Stimulated activated CD8-positive, alpha-beta memory T cell treated with anti-CD3 and anti-CD28 coated beads, Interleukin-15, amount 100 ng/mL, for 4 hours (primary cell): ENCODE measurements at places on chromosomes 7 and 10.

GRCh38 chr10:114024876-114025610 lies 18.6 kb upstream of the ADRB1 start:
- no peak for DNase-seq

- no peak for DNase-seq
Measured at GRCh38 chr7:154451480-154452457, 399.6 kb downstream of the DPP6 start.

DNA sequence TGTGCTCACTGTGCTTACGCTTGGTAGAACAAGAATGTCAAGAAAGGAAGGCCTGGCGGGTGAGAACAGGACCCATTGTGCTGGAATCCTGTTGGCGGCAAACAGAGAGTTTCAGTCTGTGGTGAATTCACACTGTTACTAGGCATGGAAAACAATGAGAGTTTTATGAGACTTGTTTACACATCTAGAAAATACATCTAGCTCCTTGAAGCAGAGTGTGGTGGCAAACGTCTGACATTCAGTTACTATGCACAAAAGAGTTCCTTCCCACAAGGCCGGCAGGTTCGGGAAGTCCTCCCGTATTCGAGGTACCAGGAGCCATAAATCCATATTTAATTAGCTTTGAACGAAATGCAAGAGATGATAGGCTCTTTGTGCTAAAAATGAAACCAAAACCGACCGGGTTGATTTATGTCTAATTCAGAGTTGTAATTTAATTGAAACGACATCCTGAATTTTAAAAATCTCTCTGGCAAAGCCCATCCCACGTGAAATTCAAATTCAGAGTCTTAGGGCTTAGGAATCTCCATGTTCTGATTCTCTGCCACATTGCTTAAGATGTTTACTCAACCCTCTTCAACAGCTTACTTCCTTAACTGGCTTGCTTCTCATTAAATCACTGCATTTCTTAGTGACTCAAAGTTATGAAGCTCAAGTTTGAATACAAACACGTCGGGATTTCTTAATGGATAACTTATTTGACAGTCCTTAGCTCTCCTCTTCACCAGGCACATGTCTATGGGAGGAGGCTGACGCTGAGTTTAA lies 299.9 kb upstream of the PITRM1 start:
- DNase-seq, result no peak

GRCh38 chr7:2967253-2967652 lies 76.4 kb downstream of the CARD11 start:
- DNase-seq, result no peak

DNA sequence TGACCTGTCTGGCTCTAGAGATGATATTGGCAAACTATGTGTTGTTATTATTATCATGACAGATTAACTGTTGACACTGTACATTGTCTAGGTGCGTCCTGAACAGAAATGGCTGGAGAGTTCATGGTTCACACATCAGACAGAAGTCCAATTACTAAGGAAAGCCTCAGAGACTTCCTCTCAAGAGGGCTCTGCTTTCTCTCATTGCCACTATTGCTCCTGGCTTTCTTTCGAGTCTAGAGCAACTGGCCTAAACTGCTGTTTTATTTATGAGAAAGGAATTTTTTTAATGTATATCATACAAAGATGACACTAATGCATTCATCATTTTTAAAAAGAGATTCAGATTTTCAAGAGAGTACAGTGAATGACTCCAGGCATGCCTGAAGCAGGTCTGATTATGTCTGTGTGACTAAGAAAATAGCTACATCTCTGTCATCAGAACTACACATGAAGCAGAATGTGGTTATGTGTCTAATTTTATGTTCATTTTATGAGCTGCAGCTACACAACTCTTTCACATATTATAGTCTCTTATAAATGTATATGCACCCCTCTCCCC lies 30.4 kb downstream of the NRCAM start:
- no peak for DNase-seq

DNA sequence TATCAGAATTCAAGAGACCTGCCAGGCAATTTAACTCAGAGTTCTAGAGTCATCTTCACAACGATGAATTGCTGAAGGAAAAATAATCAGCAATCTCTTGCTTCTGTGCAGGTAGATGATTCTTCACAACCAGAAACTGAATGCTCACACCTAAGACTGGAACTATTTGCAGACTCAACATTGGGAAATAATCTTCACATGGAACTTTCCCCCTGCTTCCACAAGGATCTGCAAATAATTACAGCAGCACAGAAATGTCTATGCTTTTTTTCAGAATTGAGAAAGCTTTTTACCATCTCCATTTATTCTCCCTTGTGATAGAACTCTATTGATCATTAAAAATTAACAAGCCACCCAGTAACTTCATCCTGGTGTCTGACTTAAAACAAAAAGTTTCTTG lies 282.8 kb downstream of the AHR start:
- DNase-seq, result no peak

- DNase-seq, result no peak
Measured at GRCh38 chr7:131655866-131656265, 99.4 kb upstream of the PODXL start.

DNA sequence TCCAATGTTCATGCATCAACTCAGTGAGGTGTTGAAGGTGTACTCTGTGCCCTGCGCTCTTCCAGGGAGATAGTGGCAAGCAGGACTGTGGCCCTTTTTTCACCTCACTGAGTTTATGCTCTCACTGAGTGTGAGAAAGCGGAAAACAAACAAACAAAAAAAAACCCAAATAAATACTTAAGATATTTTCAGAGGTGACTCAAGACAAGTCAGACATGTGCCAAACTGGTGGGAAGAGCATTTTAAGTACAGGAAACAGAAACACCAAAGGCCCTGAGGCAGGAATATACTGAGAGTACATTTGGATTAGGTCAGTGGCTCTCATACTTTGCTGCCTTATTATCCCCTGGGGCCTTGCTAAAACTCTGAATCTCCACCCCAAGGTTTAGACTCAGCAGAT lies 111.9 kb upstream of the IGFBP3 start:
- no peak for DNase-seq

DNA sequence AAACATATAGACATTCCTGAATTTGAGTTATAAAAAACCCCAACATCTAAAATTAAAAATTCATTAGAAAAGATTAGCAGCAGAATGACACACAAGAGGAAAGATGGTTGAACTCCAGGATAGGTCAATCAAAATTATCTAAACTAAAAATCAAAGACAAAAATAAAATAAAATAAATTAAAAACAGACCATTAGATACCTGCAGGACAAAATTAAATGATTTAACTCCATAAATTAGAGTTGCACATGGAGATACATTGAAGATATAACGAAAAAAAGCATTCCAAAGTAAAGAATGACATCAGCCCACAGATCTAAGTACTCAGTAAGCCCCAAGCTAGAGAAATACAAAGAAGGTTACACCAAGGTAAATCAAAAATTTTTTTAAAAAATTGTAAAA lies 226.1 kb upstream of the SORCS1 start:
- no peak for DNase-seq
